ENCODE measurements at places on chromosomes 7 and 10. TPM values are rescaled to one million over a fixed set of nuclear protein-coding genes. Genes with fewer than 3 reads are reported as not detected.

Gene CDHR3
- 1.2 TPM for total RNA-seq

Gene FAM24B
- 11.5 TPM for total RNA-seq

Gene DENND2A
- total RNA-seq, result not detected

Gene TFEC
- total RNA-seq, result 0.05 TPM

Gene TMEM139
- total RNA-seq, result 0.48 TPM

Gene STEAP2
- not detected for total RNA-seq

Gene CHST15
- 0.10 TPM for total RNA-seq

Gene ENKUR
- not detected for total RNA-seq

Gene METTL27
- 3.7 TPM for total RNA-seq

Gene INSYN2A
- not detected for total RNA-seq

Gene NFE2L3
- 21.5 TPM for total RNA-seq

Gene ANKRD61
- total RNA-seq, result 0.20 TPM

Gene MOGAT3
- not detected for total RNA-seq

Gene GLI3
- total RNA-seq, result not detected

Gene PRKG1
- total RNA-seq, result not detected

Gene IL6
- total RNA-seq, result 0.53 TPM

Gene ITGB1
- total RNA-seq, result 233 TPM

Gene OR9A2
- not detected for total RNA-seq

Gene ABCC2
- 0.95 TPM for total RNA-seq

Gene MYPN
- total RNA-seq, result not detected

Gene CFTR
- not detected for total RNA-seq

Gene SAP25
- total RNA-seq, result 29.1 TPM

Gene OR6B1
- not detected for total RNA-seq

Gene ZNF487
- 6.1 TPM for total RNA-seq

Gene HELLS
- total RNA-seq, result 95.3 TPM

Gene CHN2
- 7.4 TPM for total RNA-seq

Gene VWC2
- total RNA-seq, result not detected

Gene IFIT2
- total RNA-seq, result 14.6 TPM

Gene CWF19L1
- total RNA-seq, result 36.0 TPM

Gene CAV1
- 0.38 TPM for total RNA-seq

Gene MUC3A
- 0.20 TPM for total RNA-seq

Gene C10orf71
- total RNA-seq, result not detected

Gene RPEL1
- not detected for total RNA-seq

Gene SLC37A3
- total RNA-seq, result 28.8 TPM

Gene SKAP2
- total RNA-seq, result 15.1 TPM

Gene HOXA13
- not detected for total RNA-seq

Gene GALNT17
- not detected for total RNA-seq

Gene TBXAS1
- total RNA-seq, result 28.7 TPM

Gene TRPV5
- not detected for total RNA-seq

Gene FAM237B
- not detected for total RNA-seq

Gene CALML3
- not detected for total RNA-seq

Gene COBL
- not detected for total RNA-seq

Gene IDI2
- total RNA-seq, result not detected

Gene ZCCHC24
- 1.5 TPM for total RNA-seq

Gene ITIH2
- total RNA-seq, result not detected

Gene MRPS17
- 12.0 TPM for total RNA-seq

Gene PARD3
- 0.18 TPM for total RNA-seq

Gene IGFBP3
- 13.2 TPM for total RNA-seq

Gene RAPGEF5
- total RNA-seq, result 0.93 TPM

Gene MRLN
- not detected for total RNA-seq

Gene ZNF33B
- 19.9 TPM for total RNA-seq

All from activated CD4-positive, alpha-beta memory T cell treated with anti-CD3 and anti-CD28 coated beads, Interleukin-2, amount 10 ng/mL, durations not matched to agents 7 days and 5 days (primary cell).